ENCODE measurements at places on chromosomes 16 and 17. TPM values are rescaled to one million over a fixed set of nuclear protein-coding genes. Genes with fewer than 3 reads are reported as not detected.

GRCh38 chr17:45851464-45851863, 6.8 kb downstream of the SPPL2C start:
- no peak for DNase-seq

DNA sequence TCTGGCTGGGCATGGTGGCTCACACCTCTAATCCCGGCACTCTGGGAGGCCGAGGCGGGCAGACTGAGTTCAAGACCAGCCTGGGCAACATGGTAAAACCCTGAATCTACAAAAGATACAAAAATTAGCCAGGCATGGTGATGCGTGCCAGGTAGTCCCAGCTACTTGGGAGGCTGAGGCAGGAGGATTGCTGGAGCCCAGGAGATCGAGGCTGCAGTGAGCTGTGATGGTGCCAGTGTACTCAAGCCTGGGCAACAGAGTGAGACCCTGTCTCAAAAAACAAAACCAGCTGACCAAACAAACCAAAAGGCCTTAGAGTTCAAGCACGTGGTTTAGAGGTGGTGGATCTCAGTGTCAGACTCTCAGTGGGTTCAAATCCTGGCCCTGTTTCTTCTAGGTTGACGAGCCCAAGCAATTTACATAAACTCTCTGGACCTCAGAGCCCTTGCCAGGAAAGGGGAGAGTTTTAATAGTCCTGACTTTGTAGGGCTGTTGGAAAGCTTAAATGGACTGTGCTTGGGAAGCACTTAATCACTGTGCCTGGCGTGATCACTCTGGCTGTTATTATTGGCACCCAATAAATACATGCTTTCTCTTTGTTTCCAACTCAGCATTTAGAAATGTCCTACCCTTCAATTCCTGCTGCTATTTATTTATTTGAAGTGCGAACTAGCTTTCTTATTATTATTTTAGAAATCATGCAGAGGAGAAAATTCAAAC, 44.7 kb downstream of the ABCC1 start:
- no peak for DNase-seq

GRCh38 chr16:77838597-77839255, 50.4 kb downstream of the VAT1L start:
- no peak for DNase-seq

DNA sequence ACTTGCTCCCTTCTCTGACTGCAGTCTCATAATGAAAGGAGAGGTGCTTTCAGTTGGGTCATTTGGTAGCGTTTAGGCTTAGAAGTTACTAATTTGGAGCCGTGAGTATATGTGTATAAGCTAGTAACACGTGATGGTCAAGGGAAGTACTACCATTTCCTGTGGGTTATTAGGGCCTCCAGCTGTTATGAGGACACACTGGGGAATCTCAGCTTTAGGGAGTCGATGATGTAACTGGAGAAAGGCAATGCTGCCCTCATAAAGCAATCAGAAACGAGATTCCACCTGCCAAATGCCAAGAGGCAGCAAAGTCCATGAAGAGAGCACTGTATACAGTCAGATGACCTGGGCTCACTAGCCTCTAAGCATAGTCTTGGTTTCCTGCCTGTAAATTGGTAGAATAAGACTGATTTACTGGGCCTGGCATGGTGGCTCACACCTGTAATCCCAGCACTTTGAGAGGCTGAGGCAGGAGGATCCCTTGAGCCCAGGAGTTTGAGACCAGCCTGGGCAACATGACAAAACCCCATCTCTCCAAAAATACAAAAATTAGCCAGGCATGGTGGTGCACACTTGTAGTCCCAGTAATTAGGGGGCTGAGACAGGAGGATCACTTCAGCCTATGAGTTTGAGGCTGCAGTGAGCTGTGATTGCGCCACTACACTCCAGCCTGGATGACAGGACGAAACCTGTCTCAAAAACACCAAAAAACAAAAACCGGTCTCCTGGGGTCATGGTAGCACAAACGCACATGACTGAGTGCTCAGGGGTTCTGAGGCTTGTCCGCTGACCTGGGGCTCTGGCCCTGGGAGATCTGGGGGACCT, 53.0 kb downstream of the SF3B3 start:
- no peak for DNase-seq

GRCh38 chr17:18163547-18163946, 20.1 kb upstream of the ALKBH5 start:
- DNase-seq = no peak

CES1 gene
- total RNA-seq = 5.0 TPM

ZG16 gene
- total RNA-seq = not detected

All from activated CD4-positive, alpha-beta memory T cell treated with anti-CD3 and anti-CD28 coated beads, Interleukin-2, amount 10 ng/mL, durations not matched to agents 7 days and 5 days (primary cell).